ENCODE measurements at places on chromosomes 12 and 14.

GRCh38 chr14:90518941-90519256, 122.1 kb downstream of the CALM1 start:
- DNase-seq, result peak; percentile 21

DNA sequence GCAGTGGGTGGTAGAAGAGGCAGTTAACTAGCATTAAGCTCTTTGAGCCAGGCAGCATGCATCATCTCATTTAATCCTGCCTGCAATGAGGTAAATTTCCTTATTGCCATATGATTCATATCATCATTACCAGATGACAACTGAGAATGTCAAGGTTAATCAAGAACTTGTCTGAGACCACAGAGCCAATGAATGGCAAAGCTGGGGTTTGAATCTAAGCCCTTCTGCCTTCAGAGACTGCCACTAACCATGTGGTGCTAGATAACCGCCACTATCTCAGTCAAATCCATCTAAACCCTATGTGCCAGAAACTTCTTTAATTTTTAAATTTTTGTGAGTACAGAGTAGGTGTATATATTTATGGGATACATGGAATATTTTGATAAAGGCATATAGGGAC, 77.8 kb upstream of the GRIP1 start:
- DNase-seq, result no peak

DNA sequence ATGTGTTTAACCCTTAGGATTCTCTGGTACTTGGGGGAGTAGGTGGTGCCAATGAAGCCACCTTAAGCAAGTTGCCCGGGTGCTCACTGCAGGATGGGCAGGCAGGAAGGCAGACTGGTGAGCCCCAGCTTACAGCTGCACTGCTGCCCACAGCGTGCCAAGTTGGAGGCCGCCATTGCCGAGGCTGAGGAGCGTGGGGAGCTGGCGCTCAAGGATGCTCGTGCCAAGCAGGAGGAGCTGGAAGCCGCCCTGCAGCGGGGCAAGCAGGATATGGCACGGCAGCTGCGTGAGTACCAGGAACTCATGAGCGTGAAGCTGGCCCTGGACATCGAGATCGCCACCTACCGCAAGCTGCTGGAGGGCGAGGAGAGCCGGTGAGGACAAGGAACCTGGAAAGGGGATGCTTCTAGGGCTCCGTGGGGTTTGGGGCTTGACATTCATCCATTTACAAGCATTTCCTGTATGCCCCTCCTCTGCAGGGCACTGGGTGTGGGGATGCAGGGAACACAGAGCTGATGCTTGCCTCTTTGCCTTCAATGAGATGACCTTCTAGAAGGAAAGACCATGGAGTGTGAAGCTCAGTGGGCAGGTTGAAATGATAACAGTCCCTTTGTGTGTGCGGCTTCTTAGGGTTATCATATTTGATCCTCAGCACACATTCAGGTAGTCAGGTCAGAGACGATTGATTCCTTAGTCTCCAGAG, 12.4 kb downstream of the KRT7 start:
- no peak for DNase-seq

DNA sequence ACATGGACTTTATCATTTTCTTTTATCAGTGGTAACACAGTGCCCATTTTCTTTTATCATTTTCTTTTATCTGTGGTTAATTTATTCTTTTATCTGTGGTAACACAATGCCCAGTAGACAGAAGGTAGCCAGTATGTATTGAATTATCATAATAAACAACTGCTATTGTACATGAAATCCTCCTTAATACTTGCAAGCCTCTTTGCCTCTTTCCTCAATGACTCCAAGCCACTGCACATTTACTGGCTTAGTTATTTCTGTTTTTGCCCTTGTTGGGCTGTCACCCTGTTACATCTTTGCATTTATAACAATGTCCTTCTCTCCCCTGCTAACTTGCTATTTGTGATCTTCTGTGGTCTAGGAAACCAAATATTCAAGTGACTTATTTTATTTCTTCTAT, 345.0 kb downstream of the ATP23 start:
- no peak for DNase-seq

DNA sequence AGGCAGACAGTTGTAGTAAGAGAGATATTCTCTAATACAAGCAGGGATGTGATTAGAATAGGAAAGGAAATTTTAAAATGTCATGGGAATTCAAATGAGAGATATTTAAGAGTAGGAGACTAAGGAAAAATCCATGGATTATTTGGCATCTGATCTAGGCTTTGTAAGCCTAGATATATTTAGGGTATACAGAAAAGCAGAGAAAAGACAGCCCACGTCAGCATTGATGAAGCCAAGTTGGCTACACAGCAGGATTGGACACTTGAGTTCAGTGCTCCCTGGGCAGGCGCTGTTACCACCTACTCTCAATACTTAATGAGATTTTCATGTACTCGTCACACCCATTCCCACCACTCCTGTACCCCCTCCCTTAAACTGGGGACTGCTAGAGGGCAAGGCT, 1.7 kb upstream of the KCNJ8 start:
- no peak for DNase-seq

- DNase-seq, result peak; percentile 47
Measured at GRCh38 chr12:34218193-34219045, 196.1 kb downstream of the ALG10 start.

GRCh38 chr14:100391724-100392123, 68.6 kb downstream of the SLC25A47 start:
- DNase-seq, result no peak

Measured in stimulated activated CD8-positive, alpha-beta memory T cell treated with anti-CD3 and anti-CD28 coated beads, Interleukin-4, amount 100 ng/mL, for 1 hour (primary cell).